ENCODE measurements at places on chromosomes 2 and 18.

DNA sequence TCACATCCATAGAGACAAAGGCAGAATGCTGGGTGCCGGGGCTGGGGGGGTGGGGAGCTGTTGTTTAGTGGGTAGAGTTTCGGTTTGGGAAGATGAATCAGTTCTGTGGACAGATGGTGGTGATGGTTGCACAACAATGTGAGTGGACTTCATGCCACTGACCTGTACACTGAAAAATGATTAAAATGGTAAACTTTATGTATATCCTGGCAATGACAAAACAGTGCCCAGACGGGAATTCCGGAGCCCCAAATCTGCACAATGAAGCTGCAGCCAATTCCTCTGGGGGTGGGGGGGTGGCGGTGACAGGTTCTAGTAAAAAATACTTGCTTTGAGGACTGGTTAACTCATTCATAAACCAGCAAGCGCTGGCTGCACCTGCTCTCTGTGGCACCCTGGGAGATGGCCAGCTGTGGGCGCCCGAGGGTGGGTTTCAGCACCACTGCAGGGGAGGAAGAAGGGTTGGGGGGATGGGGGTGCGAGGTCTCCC is 81.8 kb upstream of the HPCAL1 start:
- no peak for DNase-seq

DNA sequence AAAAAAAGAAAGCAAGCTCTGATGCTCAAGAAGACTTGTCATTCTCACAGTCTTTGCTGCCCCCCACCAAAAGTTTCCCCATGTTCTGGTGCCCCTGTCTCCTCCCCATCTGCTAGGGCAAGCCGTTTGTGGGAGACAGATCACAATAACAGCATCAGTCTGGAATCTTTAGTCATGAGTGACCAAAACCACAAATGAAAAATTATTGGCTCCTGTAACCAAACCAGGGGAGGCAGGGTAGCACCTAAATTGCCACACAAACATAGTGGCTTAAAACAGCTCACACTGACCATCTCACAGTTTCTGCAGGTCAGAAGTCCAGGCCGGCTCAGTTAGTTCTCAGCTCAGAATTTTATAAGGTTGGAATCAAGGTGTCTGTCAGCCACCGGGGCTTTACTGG is 9.1 kb upstream of the B3GNT7 start:
- DNase-seq = no peak

GRCh38 chr2:45891719-45892424 is 240.4 kb downstream of the PRKCE start:
- DNase-seq = no peak

DNA sequence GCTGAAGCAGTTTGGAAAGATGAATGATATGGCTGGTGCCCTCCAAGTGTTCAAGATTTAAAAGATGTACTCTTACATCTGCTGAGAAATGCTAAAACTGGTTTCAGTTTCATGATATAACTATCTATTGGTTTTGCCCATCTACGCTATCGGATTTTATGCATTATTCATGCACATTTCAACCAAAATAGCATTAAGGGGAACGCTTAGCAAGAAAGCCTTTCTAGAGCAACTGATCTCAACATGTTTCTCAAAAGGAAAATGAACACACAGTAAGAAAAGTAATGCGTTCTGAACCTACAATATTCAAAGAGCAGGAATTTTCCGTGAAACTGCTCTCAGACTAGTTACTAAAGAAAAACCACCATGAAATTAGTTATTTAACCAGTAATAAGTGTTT is 93.9 kb downstream of the CABYR start:
- no peak for DNase-seq
